ENCODE measurements at places on chromosomes 1 and 21. TPM values are rescaled to one million over a fixed set of nuclear protein-coding genes. Genes with fewer than 3 reads are reported as not detected.

NR5A2 gene
- 0.65 TPM for total RNA-seq

GRCh38 chr1:40185951-40186864, 25.0 kb downstream of the RLF start:
- DNase-seq, result peak; percentile 82

PLEKHO1 gene
- total RNA-seq, result 24.8 TPM

- no peak for DNase-seq
Measured at GRCh38 chr1:175935166-175935565, 191.8 kb upstream of the TNR start.

DNA sequence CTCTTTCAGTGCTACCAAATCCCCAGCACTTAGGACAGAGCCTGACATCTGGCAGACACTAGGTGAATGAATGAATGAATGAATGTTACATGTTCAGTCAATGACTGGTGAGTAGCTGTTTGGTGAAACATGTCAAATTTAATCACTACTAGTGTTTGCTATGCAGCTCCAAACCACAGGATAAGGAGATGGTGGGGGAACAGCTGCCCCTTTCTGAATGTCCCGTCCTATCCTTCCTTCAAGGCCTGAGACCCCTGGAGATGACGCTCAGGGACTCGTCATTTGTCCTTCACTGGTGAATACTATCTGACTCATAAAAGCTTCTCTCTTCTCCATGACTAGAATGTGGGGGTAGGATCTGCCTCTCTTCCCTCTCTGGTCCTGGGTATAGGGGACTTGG, 175.4 kb downstream of the HIVEP3 start:
- peak; percentile 79 for DNase-seq

DNA sequence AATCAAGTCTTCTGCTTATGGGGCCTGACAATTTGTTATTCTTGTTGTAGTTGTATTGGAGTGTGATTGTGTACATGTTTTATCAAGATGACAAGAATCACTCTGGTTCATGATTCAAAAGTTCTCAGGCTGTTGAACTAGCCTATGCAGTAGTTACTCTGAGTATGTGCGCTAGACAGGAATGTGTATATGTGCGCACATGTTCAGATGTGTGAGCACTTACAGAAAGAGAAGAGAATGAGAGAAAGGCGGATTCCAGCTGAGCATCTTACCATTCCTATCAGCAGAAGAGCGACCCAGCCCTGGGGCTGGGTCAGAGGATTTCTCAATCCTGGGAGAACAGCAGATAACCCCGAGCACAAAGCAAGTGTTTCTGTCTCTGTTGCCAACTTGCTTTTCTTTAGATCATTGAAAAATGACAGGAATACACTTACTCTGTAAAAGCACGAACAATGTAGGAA, 110.8 kb upstream of the HOOK1 start:
- no peak for DNase-seq

ADGRL2 gene
- total RNA-seq, result 43.4 TPM

DNA sequence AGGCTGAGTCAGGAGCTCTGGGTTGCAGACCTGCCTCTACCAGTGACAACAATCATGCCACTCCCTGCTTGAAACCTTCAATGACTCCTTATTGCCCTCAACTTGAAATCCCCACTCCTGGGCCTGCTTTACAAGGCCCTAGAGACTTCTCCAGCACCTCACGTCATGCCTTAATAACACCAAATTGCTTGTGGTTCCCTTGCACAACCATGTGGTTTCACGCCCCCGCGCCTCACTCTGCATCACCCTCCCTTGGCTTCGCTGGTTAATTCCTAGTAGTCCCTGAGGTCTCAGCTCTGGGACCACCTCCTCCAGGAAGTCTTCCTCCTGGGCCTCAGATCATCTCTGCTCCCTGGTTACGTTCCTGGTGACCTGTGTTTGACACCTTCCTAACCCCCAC, 33.0 kb downstream of the EPHA2 start:
- peak; percentile 99 for DNase-seq

DNA sequence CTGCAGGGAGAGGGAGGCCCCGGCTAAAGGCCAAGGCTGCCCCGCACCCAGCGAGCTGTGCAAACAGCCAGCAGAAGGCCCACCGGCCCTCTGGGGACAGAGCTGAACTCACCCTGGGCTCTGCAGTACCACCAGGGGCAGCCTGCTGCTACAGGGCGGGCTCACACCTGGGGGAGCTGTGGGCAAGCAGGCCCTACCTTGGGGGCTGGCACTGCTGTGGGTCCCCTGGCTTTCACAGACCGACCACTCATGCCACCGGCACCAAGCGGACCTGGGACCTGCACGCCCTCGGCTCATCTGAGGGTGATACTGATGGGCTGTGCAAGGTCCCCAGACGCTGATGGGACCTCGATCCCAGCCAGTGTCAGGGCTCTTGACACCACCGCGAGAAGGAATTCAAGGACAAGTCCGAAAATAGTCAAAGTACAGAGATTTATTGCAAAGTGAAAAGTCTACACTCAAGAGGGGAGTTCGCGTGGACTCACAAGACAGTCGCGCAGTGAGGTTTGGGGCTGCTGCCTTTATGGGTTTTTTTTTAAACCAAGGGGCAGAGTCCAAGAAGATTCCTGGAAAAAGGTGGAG, 61.0 kb upstream of the ADARB1 start:
- DNase-seq, result no peak

DNA sequence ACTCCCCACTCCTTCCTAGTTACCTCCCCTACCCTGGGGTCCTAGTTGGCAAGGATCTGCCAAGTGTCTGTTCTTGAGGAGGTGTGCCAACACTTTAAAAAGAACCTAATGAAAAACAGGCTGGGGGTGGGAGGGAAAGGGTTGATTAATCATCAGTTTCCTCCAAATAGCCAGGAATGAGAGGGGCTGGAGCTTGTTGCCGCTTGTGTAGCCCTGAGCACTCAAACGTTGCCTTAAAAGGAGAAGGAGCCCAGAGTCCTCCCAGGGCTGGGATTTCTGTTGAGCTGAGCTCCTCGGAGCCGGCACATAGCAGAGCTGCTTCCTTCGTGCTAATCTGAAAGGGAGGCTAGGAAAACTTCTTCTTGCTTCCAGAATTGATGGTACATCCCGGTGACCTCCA, 15.9 kb downstream of the SHISA4 start:
- DNase-seq, result peak; percentile 86

DNA sequence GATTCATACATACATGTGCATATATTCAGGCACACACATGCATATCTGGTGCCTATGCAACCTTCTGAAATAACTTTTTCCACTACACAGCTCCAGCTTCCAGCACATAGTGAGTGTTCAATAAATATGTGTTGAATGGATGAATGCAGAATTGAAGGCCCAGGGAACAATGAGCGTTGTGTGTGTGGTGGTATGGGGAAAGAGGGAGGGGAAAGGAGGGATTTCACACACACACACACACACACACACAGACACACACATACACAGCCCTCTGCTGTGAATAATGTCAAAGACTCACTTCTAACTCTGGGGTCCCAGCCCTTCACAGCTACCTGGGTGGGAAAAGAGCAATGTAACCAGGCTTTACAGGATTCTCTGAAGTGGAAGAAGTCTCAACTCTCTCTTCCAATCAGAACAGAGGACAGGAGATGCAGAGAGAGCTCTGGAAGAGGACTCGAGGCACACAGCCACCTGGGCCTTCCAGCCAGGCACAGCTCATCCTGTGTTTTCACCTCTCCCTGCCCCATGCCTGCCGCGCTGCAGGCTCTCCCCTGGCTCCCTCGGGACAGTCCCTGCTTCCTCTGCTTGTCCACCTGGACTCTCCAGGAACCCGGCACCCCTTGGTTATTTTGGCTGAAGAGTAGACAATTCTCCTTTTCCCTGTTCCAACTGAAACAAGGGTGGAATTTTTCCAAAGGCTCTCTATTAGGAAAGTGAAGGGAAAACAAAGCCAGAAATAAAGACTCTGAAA, 5.4 kb upstream of the IGSF8 start:
- DNase-seq, result no peak

- peak; percentile 98 for DNase-seq
Measured at GRCh38 chr1:201275253-201275666, 8.0 kb upstream of the PKP1 start.

GRCh38 chr1:15273274-15273673, 26.3 kb downstream of the FHAD1 start:
- no peak for DNase-seq

DNA sequence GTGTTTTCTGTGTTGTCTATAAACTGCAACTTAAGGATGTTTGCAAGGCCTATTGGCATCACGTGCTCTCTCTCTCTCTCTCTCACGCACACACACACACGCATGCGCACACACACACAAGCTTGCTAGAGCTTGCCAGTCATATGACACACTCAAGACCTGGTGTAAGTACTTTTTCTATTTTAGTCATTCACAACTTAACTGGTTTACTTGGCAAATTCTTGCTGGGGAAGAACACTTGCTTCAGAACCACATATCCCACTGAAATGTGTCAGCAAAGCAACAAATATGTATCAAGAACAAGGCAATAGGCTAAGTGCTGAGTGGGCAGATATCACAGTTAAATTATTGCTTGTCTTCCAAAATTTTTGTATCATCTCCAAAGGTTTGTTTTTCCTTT, 107.8 kb downstream of the DISC1 start:
- DNase-seq, result no peak

TMEM52 gene
- total RNA-seq, result not detected

DNA sequence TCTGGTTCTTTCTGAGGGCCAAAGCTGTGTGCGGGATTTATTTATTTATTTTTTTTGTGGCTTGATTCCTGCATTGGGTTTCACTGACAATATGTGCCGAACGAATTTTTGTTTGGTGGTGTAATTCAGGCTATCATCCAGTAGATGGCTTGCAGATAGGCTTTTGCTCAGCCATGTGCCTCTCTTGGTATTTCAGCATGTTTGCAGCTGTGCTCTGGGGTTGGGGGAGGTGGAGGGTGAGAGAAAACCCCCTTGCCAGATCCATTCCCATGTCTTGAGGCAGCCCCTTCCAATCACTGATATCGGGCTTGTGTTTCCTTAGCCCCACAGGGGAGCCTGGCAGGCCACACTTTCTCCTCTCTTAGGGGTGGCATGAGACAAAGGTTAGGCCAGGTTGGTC, 302.4 kb downstream of the PTGER3 start:
- DNase-seq, result peak; percentile 56

GRCh38 chr1:14939527-14940284, 213.8 kb upstream of the TMEM51 start:
- peak; percentile 90 for DNase-seq

GRCh38 chr1:116128664-116129063, 17.5 kb downstream of the MAB21L3 start:
- DNase-seq, result no peak

DNA sequence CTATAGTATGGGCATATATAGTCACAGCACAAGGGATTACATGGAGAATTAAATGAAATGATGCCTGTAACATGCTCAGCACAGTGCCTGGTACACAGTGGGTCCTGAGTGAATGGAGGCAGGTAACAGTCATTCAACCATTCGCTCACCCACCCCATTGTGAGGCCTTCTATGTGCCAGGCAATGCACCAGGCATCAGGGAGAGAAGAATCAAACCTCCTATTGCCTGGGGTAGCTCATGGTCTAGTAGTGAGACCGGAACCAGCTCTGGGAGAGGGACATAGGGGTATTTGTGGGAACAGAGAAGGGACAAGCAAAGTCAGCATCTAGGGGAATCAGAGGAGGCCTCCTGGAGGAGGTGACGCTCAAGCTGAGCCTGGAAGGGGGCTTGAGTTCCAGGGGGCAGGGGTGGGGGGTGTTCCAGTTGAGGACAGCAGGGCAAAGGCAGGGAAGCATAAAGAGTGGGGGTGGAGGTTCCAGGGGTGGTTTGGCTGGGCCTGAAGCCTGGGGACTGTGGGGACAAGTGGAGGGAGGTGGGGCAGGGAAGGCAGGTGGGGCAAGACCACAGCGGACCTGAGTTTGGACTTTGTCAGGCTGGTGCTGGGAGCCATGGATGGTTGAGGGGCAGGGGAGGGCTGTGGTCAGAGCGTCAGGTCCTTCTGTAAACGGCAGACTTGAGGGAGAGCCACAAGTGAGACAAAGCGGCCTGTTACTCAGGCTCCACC, 591.6 kb downstream of the PTPRU start:
- no peak for DNase-seq

VTCN1 gene
- total RNA-seq, result not detected

DNA sequence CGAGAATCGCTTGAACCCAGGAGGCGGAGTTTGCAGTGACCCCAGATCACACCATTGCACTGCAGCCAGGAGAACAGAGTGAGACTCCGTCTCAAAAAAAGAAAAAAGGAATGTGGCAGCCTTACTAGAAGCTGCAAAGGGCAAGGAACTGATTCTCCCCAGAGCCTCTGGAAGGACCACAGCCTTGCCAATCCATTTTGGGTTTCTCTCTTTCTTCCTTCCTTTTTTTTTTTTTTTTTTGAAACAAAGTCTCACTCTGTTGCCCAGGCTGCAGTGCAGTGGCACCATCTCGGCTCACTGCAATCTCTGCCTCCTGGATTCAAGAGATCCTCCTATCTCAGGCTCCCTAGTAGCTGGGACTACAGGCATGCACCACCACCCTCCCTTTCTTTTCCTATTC, 9.9 kb upstream of the IFNGR2 start:
- no peak for DNase-seq

- DNase-seq, result no peak
Measured at GRCh38 chr1:181557313-181557712, 74.0 kb downstream of the CACNA1E start.

DNA sequence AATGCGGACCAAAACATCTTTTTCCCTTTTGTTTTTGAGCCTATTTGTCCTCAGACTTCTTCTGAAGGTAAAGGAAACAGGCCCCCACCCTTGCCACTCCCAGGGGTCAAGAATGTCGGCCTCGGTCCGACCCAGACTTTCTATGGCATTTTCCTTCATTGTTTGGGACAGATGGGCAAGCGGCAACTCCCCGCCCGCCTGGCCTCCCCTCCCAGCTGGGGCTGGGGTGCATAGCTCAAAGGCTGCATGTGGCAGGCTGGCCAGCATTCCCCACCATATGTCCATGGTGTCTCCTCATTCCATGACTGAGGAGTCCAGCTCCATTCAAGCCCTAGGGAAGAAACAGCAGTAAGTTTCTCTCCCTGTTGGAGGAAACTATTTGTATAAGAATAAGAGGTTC, 29.4 kb upstream of the TSPEAR start:
- no peak for DNase-seq

DNA sequence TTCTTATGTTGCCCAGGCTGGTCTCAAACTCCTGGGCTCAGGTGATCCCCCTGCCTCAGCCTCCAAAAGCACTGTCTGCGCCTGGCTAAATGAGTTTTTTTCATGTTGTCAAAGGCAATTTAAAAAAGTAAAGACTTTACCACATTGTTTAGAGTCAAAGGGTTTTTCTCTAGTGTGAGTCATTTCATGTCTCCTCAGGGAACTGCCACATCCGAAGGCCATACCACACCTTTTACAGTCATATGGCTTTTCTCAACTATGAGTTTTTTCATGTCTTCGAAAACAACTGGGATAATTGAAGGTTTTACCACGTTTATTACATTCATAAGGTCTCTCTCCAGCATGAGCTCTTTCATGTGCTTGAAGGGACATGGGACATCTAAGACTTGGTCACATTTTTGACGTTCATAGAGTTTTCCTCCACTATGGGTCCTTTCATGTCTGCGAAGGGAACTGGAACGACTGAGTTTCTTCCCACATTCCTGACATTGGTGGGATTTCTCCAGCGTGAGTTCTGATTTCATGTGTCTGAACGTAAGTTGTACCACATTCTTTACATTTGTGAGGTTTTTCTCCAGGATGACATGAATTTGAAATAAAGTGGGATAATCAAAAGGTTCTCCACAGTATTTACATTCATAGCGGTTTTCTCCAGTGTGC, 65.6 kb downstream of the UCHL5 start:
- DNase-seq, result no peak

Measured in GM23248 (cell line).